ENCODE measurements at places on chromosomes 1 and 21.

DNA sequence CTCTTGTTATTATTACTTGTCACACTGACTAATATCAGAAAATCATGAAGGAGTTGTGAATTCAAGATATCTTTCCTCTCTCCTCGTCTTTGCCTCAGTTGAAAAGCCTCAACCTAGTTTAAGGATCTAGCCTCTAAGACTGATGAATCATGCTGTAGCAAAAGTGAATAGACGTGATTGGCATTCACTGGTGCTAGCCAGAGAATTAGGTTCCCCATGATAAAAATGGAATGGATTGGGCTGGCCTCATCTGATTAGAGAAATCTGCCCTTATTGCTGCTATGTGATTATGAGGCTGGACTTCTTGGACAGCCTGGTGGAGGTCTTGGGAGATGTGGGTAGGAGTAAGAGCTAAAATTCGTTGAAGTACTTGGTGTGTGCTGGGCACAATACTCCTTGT, 208.2 kb downstream of the BACH1 start:
- ATAC-seq = no peak

- ATAC-seq = no peak
Measured at GRCh38 chr1:94865360-94865759, 45.2 kb downstream of the SLC44A3 start.

DNA sequence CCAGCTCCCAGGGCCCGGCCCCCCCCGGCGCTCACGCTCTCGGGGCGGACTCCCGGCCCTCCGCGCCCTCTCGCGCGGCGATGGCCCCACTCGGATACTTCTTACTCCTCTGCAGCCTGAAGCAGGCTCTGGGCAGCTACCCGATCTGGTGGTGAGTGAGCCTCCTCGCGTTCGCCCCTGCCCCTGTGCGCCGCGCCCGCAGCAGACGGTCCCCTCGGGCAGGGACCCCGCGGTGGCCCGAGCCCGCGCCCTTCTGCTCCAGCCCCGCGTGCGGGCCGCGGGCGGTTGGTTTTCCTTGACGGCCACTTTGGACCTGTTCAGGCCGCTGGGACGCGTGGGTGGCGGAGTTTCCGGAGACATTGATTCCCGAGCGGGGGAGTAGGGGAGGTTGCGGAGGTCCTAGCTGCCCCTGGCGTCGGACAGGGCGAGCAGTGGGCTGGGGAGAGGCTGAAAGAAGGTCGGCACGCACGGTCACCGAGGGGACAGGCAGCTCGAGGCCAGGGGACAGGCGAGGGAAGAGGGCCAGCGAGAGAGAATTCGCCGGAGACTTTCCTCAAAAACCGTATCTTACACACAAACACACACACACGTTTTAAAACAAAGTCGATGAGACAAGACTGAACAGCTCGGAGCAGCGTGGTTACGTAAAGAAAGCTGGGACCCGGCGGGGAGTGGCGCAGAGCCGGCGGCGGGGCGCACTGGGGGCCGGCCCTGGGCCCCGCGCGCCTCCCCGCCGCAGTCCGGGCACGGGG, 427 bp downstream of the WNT3A start:
- peak; percentile 18 for ATAC-seq

- no peak for ATAC-seq
Measured at GRCh38 chr1:181855380-181855779, 206.1 kb downstream of the ZNF648 start.

GRCh38 chr1:241934866-241935265, 22.7 kb upstream of the BECN2 start:
- ATAC-seq = no peak

GRCh38 chr1:2777424-2778219, 23.9 kb downstream of the TTC34 start:
- ATAC-seq = no peak

DNA sequence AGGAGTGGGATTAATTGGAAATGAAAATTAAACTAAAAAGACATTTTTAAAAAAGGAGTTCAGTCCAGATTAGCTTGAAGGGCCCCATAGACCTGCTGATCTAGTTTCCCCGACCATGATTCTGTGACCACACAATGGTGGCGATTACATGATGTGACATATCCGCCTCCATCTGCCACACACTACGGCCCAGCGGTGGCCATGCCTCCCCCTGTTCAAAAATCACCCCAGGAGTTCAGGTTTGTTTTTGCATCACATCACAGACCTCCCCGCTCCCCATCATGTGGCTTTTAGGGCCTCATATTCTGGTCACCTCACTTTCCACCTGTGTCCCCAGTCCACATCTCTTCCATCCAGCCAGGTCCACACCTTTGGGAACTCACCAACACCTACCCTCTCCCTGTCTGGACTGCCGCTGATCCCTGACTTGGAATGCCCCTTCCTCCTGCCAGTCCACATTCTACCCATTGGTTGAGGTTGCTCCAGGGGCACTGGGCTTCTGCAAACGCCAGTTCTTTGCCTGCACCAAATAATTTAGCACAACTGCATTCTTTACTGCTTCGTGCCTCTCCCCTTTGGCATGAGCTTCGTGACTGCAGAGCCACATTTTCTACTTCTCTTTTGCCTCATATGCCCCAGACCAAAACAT, 38.9 kb downstream of the CD247 start:
- ATAC-seq = no peak

DNA sequence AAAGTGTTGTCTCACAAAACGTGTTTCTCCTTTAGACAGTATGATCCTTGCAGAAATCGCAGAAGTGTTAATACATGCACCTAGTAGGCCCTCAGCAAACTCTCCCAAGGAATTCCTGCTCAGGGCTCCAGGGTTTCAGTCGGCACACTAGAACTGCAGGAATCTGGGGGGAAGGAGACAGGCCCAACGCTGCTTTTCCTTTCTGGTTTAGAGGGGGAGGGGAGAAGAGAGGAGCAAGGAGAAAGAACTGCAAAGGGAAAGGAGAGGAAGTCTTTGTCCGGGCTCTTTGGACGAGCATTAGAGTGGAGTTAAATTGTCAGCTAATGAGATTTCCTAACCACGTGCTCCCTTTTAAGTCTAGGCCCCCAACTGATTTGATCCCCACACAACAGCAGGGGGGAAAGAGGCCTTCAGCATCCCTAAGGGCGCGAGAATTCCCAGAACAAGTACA, 103.7 kb upstream of the SOD1 start:
- ATAC-seq = no peak

DNA sequence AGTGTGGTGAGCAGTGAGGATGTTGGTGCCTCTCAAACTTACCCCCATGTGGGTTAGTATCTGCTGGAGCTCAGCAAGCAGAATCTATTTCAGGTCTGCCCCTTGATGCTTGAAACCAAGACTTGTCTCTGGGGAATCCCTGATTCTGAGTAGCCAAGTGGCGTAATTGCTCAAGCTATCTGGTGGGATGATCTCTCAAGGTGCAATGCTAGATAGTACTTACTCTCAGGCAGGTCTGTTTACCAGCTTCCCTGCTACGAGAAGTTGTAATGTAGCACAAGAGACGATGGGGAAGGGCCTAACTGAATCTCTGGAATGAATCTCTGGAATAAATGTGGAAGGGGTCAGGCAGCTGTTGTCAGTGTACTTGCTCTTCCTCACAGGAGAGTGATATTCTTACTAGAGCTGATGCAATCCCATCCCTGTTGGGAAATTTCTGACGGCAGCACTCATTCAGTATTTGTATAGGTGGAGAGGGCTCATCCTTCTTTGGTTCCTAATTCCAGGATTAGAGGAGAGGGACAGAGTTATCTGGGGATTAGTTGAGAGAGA, 65.4 kb downstream of the MACF1 start:
- peak; percentile 58 for ATAC-seq

DNA sequence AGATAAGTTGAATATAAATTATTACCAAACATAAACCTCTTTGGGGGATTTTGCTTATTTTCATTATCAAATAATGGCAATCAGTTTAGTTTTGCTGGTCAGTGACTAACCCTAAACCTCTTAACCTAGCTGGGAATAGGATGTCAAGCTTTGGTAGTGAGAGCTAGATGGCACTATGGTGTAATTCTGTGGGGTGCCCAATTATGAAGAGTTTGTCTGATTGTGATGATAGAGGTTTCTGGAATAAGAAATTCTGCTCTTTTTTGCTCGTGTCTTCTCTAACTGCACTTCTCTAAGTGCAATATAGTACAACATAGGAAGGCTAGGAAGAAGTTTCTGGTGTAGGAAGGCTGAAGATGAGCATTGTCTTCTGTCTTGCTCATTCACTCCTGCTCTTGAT, 59.8 kb downstream of the XCL1 start:
- ATAC-seq = no peak

DNA sequence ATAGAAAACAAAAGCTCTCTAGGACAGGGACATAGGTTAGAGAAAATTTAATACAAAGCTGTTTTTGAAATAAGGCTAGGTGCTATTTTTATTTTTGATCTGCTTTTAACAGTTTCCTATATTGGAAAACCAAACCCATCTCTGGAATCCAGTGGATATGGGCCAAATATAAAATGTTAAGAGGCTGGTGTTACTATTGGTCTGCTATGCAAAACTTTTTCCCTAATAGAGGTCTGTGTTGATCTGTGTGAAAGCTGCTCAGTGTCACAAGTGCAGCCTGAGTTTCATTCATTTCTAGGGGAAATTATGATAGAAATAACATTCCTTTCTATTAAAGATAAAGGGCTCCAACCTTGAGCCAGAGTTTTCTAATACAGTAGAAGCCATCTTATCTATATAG, 116.4 kb downstream of the OLFML2B start:
- ATAC-seq = no peak

- ATAC-seq = no peak
Measured at GRCh38 chr1:25051504-25051903, 121.4 kb upstream of the RUNX3 start.

DNA sequence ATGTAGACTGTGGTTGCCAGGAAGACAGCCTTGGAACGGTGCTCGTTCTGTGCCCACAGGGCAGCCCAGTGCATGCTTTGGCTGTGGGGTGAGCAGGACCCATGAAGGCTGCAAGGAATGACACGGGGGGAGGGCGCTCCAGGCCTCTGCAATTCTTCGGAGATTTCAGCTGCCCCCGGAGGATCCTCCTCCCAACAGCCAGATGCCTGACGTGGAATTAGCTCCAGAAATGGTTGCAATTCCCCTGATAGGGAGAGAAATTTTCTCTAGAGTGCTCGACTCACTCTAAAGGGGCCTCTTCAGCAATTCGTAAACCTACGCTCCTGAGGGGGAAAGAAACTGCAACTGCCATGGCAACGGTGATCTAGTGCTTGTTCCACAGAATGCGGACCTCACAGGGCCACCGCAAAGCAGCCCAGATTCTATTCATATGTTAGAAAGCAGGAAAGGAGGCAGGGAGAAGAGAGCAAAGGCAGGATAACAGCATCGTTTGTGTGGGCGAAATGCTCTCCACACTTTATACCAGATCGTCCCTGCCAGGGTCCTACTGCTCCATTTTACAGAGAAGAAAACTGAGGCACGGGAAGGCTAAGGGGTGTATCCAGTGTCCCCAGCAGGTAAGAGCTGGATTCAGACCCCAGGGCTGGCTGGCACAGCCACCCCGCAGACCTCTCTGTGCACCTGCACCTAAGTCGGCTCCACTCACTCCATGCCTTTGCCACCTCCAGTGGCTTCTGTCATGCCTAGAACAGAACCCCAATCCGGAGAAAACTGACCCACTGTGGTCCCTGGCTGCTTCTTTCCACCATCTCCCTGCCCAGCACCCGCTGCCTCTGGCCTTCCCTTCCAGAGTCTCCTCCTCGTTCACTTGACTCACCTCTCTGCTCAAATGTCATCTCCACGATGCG, 11.9 kb upstream of the PDE9A start:
- ATAC-seq = no peak

DNA sequence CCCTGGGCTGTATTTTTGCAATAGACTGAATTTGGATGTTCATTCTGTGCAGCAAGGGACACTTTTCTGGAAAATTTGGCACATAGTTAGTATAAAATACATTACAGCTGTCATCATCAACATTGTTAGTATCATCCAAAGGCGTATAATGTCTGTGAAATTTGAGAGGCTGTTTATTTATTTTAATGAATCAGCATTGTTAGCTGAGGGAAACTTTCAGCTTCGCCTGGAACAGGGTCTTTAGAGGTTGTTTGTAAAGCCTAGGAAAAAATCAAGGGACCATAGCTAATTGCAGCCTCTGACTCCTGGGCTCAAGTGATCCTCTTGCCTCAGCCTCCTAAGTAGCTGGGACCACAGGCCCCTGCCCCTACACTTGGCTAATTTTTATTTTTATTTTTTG, 106.8 kb upstream of the USP24 start:
- no peak for ATAC-seq

GRCh38 chr1:113452921-113453770, 62.8 kb downstream of the MAGI3 start:
- ATAC-seq = peak; percentile 63

- ATAC-seq = no peak
Measured at GRCh38 chr1:155073377-155074242, 5.0 kb upstream of the EFNA3 start.

GRCh38 chr1:19739628-19740027, 60.1 kb downstream of the TMCO4 start:
- ATAC-seq = peak; percentile 21

DNA sequence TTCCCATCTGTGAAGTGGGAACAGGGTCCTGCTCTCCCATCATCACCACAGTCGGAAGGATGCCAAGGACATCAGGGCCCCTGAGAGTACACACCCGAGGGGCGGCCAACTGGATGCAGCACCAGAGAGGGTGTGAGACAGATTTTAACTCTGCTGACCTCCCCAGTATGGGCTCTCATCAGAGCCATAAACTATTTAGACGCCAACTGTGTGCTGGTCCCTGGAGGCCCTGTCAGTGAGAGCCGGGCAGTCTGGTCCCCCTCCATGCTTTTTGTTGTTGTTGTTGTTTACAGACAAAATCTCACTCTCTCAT, 1.7 kb downstream of the FGR start:
- ATAC-seq = no peak

DNA sequence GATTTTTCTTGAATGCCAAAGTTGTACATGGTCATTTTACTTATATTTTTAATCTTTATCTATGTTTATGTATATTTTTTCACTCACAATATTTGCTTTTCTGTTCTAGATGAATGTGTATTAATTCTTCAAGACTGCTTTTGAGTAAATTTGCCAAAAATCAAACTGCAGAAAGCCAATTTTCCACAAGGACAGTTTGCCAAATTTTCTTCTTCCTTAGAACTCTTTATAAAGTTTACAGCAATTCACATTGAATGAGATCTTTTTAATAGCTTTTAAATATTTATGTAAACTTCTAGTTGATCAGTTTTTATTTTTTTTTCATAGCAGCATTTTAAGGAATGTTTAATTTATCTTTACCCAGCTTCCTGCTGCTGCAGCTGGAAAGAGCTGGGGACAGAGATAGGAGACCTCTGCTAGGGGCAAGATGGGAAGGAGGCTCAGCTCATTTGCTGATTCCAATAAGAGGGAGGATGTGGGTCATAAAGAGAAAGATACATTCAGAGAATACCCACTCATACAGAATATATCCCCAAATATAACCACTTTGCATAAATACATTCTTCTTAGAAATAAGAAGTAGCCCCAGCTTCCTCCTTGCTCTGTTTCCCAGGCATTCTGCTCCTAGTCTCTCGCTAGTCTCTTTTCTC, 93.0 kb downstream of the ODF2L start:
- no peak for ATAC-seq

GRCh38 chr1:28162151-28162550, 14.3 kb downstream of the PTAFR start:
- ATAC-seq = no peak

DNA sequence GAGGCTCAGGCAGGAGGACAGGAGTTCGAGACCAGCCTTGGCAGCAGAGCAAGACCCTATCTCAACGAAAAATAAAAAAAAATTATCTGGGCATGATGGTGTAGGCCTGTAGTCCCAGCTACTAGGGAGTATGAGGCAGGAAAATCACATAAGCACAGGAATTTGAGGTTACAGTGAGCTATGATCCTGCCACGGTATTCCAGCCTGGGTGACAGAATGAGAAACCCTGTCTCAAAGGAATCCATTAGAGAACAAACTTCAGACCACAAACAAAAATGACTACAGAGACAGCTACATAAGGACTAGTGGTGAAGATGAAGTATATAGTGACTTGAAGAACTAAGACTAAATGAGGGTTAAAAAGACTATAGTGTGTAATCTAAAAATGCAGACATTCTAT, 233.1 kb downstream of the RERE start:
- ATAC-seq = no peak

All from esophagus mucosa (tissue), 1 donor.